ENCODE measurements at places on chromosomes 12 and 14. TPM values are rescaled to one million over a fixed set of nuclear protein-coding genes. Genes with fewer than 3 reads are reported as not detected.

- DNase-seq, result peak; percentile 87
These were observed 9.1 kb downstream of the C12orf76 start for GRCh38 chr12:110039085-110039807.

DNA sequence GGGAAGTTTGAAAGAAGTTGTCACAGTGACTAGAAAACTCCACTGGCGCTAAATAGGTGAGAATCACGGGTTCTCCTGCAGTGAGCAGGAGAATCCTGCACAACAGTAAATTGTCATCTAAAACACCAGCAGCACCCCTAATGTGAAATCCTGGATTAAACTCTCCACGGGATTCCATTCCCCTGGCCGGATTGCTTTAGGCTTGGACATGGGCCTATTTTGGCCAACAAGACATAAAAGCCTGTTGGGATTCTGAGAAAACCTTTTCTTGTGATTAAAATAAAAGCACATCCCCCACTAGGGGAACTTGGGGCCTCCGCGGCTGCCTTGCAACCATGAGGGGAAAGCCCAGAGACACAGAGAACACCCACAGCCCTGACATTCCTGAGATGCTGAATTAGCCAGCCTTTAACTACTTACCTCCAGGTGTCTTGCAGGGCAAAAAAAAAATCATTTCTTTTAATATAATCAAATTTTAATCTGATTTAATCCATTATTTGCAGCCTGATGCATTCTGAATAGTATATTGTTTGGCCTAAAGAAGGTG lies 21.0 kb upstream of the TSPAN11 start:
- no peak for DNase-seq

DNA sequence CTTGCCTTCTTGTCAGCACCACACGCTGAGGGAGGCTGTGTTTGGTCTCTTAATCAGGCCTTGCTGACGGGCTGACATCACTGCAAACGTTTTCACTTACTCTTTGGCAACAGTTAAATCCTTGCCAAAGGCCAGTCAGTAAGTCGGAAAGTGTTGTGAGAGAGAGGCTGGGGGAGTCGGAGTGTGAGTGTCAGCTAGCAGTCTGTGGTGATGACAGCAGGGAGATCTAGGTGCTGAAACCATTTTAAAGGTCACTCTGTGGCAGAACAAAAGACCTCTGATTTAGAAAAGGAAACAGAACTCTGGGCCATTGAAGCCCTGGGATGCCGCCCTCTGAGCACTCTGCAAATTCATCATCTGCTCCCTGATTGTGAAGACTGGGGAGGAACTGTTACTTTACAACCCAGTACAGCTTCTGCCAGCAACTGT lies 143.5 kb downstream of the PAX9 start:
- no peak for DNase-seq

RPL6 gene
- 1,848 TPM for total RNA-seq

GRCh38 chr14:50875359-50876070 lies 3.7 kb downstream of the ABHD12B start:
- peak; percentile 28 for DNase-seq

- DNase-seq, result no peak
These were observed 40.0 kb downstream of the PEBP1 start for GRCh38 chr12:118175823-118176447.
